Keratinocyte (primary cell): ENCODE measurements at places on chromosomes 4 and X.

GRCh38 chrX:24023972-24024669, 2.9 kb downstream of the KLHL15 start:
- no peak for DNase-seq

DNA sequence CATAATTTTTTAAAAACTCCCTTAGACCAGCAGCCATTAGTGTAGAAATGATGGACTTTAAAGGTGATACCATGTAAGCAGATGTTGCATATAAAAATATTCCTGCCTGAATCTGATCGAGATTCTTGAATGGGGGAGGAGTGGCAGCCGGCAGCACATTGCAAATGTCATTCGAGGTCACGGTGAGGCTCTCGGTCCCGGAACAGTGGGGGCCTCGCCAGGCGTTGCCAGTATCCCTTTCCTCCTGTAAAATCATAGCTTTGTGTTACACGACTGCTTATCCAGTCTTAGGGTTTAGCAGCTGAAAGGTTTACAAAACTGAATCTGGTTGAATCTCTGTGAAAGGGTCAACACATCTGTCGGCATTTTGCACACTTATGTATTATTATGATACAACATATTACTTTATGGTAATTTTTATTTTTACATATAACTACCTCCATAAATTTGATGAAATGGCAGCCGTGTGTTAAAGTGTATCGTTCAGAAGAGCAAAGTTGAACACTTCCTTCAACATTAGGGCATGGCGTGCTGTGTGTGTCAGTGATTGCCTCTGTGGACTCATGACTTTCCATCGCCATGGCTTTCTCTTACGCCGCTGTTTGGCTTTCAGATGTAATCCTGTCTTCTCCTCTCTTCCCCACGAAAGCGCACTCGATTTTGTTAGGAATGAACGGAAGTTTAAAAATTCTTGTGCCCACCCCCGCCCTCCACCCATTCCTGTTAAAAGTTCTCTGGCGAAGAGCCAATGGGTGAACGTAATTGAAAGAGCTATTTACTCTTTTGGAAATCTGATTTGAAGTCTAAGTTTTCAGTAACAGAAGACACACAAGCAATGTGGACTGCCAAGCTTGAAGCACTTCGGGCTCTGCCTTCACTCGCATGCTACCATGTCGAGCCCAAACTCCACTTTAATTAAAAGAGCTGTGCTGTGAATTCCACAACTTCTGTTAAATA, 114.8 kb downstream of the STOX2 start:
- DNase-seq = no peak

GRCh38 chr4:189828081-189828697, 112.5 kb upstream of the FRG1 start:
- no peak for DNase-seq

- DNase-seq = no peak
These were observed 71.5 kb upstream of the HPRT1 start for GRCh38 chrX:134388161-134389109.

GRCh38 chr4:185566425-185566824, 31.1 kb upstream of the PDLIM3 start:
- DNase-seq = no peak

DNA sequence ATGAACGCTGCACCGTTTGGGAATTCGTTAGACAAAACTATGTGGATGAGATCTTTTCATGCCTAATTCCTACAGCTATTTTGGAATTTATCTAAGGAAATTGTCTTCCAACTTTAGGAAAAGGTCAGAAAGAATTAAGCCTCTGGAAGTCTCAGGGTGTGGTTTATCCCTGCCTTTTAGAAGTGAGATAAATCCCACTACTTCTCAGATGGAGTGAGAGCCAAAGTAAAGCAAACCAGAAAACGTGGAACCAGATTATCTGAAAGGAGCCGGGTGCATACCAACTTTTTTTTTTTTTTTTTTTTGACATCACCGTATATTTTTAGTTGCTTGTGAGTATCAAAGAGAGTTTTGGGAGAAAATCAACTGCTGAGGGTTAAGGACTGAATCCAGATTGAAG, 79.6 kb downstream of the VCX2 start:
- DNase-seq = no peak

DNA sequence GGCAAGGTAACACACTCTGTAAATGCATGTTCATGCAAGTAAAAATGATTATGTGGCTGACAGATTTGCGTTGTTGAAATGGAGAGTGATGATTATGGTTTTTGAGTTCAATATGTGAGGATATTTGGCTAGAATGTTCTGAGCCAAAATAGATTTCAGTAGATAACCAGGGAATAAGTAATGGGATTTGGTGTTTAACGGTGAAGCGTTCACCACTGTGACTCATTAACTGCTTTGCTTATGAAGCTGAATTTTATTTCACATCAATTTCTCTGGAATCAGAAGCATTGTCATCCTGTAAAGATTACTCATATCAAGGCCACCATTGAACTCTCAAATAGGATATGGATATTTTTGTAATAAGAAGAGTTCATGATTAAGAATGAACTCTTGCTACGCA, 11.7 kb downstream of the AFP start:
- no peak for DNase-seq

GRCh38 chrX:108736509-108737479, at the start of gene IRS4:
IRS4 (minus strand) TSS chrX:108736563.
- DNase-seq = no peak
